ENCODE measurements at places on chromosomes 7 and 10. TPM values are rescaled to one million over a fixed set of nuclear protein-coding genes. Genes with fewer than 3 reads are reported as not detected.

Gene PCLO
- 1.4 TPM for total RNA-seq

Gene PIP
- total RNA-seq: not detected

Gene LIPJ
- not detected for total RNA-seq

Gene CC2D2B
- 0.35 TPM for total RNA-seq

Gene ADAM8
- 2.0 TPM for total RNA-seq

Gene MTURN
- 41.9 TPM for total RNA-seq

Gene ETV1
- 23.7 TPM for total RNA-seq

Gene PARD3
- total RNA-seq: 68.5 TPM

Gene ERV3-1
- total RNA-seq: 24.6 TPM

Gene EVX1
- not detected for total RNA-seq

Gene PRSS37
- total RNA-seq: not detected

Data from myocyte (in vitro differentiated cells).